ENCODE measurements at places on chromosomes 5 and 9.

GRCh38 chr5:5179079-5179478, 38.9 kb downstream of the ADAMTS16 start:
- no peak for DNase-seq

GRCh38 chr9:81611664-81612063, 77.7 kb downstream of the TLE1 start:
- DNase-seq, result no peak

GRCh38 chr9:137310189-137311052, 8.3 kb upstream of the NRARP start:
- DNase-seq, result no peak

GRCh38 chr9:115386963-115387770, 269.2 kb upstream of the TNC start:
- DNase-seq, result no peak

GRCh38 chr9:69090140-69090750, 54.7 kb downstream of the FXN start:
- DNase-seq, result no peak

DNA sequence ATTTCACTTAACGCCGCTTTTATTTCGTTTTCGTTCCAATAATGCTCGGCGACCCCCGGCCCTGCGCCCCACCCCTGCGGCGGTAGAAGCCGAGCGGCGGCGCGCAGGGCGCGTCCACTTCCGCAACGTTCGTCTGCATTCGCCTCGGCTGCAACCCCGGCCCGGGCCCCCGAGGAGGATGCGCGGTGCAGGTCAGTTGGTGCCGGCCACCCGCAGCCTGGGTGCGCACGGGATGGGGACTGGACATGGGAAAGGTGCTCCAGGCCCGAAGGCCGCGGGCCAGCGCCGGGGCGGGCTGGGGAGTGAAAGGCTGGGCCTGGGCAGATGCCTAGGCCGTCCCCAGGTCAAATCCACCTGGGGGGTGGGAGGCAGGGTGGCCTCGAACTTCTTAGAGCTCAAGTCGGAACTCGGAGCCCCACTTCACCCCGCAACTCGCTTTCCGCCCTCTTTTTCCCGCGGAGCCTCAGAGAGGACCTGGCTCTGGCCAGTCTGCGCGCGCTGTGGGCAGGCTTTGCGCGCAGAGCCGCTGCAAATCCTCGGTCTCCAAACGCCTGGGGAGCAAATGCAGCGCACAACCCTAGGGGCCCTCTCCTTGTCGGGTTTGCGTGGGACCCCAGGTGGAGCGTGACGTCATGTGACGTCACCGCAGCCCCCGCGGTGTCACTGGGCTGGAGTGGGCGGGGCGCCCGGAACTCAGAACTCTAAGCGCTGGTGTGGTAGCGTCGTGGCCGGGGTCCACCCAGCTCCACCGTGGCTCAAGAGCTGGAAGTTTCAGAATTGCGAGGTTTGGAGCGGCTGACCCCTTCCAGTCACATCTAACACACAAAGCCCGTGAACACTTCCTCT, 3.3 kb downstream of the TLX3 start:
- DNase-seq, result no peak

GRCh38 chr9:100019541-100019940, 79.3 kb downstream of the ERP44 start:
- DNase-seq, result no peak

- DNase-seq, result no peak
These were observed 565.5 kb upstream of the TUSC1 start for GRCh38 chr9:26243726-26244125.

DNA sequence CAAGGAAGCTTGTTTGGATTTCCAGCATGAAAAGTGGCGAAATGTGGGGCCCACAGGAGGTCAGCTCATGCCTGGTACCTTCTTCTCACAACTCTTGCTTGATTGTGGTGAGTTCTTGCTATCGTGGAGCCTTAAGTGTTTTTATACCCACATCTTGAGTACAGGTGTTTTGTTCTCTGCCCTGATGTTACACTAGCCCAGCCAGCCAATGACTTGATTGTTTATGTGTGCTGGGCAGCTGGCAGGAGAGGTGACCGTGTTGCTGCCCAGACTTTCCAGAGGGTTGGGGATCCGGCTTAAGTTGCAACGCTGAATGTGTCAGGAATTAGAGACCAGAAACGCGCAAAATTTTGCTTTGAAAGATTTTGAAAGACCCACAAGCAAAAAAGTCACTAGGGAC, 24.0 kb upstream of the TPPP start:
- no peak for DNase-seq

DNA sequence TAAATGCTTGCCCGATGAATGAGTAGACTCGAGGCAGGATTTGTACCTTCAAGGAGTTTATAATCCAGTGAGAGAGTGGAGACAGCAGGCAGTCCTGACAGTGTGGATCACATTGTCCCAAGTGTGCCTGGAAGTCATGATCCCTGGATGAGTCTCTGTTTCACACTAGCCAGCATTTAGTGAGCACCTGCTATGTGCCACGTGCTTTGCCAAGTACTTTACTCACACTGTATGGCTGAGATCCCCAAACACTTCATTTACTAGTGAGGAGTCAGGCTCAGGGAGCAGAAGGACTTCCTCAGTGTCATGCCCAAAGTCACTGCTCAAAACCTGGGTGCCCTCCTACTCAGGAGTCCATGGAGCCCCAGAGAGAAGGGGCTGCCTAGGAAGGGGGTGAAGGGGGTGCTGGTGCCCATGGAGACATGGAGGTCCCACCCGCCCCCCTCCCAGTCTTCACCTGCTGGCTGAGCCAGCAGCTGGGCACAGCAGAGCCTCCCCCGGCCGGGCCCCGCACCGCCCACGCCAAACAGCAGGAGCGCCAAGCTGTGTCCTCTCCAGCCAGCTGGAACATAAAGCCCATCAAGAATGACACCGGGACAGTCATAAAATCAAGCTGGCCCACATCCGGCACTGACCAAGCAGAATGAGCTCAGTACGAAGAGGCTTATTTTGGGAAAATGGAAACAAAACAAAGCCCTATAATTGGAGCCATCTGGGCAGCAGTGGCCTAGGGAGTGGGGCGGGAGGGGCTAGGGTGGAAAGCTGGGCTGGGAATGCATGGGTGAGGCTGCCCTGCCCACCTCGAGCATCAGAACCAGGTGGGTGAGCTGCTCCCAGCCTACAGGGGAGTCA, 10.6 kb downstream of the LAMC3 start:
- no peak for DNase-seq

GRCh38 chr5:79794347-79794746, 104.7 kb downstream of the CMYA5 start:
- no peak for DNase-seq

- DNase-seq, result no peak
These were observed 22.0 kb downstream of the ADAMTS2 start for GRCh38 chr5:179323026-179323870.

- DNase-seq, result no peak
These were observed 3.7 kb downstream of the TMEM245 start for GRCh38 chr9:109115931-109116526.

DNA sequence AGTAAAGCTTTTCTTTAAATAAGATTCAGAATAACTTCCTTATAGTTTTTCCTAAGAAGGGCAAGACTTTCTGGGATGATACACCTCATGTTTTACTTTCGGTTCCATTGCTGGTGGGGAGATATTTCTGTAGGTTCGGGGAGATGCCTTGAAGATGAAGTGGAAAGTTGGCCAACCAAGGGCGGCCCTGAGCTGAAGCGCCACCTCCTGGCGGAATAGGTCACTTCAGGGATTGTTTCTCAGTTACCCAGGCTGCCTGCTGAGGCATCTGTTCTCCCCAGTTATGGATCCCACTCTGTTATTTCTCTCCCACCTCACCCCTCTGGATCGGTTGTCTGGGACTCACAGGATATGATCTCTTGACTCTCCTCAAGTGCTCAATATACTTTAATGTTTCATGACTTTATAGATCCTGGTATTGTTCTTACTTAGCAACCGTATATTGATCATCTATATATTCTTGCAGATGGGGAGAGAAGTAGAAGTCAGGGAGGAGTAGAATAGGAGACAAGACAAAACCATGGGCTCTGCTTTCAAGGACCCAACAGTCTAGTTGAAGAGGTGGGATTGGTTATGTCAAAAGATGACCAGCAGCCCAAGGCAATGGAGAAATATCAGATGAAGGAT, 23.4 kb downstream of the MEGF10 start:
- no peak for DNase-seq

- DNase-seq, result no peak
These were observed 11.0 kb upstream of the CCDC171 start for GRCh38 chr9:15541872-15542271.

DNA sequence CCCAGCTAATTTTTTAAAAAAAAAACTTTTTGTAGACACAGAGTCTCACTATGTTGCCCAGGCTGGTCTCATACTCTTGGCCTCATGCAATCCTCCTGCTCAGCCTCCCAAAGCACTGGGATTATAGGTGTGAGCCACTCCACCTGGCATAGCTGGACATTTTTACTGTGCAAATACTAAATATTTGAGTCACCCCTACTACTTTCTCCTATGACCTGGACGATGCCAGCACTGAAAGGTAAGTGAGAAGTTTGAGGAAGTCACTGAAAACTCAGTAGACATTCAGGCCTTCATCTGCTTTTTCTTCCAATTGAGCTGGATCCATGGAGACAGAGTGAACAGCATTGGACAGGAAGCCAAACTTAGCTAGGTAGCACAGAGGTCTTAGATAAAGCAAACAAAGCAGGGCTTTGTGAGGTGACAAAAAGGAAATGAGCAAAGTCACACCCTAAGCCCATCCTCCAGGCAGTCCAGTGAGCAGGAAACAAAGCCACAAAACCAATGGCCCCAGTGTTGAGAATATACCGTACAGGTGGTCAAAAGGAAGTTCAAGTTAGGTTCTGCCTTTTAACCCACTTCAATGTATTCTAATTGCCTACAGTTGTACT, 192.6 kb upstream of the RASA1 start:
- no peak for DNase-seq

- DNase-seq, result no peak
These were observed 47.3 kb downstream of the TMEM167A start for GRCh38 chr5:83029912-83030311.

GRCh38 chr5:150489360-150490295, 18.3 kb upstream of the NDST1 start:
- DNase-seq, result no peak

DNA sequence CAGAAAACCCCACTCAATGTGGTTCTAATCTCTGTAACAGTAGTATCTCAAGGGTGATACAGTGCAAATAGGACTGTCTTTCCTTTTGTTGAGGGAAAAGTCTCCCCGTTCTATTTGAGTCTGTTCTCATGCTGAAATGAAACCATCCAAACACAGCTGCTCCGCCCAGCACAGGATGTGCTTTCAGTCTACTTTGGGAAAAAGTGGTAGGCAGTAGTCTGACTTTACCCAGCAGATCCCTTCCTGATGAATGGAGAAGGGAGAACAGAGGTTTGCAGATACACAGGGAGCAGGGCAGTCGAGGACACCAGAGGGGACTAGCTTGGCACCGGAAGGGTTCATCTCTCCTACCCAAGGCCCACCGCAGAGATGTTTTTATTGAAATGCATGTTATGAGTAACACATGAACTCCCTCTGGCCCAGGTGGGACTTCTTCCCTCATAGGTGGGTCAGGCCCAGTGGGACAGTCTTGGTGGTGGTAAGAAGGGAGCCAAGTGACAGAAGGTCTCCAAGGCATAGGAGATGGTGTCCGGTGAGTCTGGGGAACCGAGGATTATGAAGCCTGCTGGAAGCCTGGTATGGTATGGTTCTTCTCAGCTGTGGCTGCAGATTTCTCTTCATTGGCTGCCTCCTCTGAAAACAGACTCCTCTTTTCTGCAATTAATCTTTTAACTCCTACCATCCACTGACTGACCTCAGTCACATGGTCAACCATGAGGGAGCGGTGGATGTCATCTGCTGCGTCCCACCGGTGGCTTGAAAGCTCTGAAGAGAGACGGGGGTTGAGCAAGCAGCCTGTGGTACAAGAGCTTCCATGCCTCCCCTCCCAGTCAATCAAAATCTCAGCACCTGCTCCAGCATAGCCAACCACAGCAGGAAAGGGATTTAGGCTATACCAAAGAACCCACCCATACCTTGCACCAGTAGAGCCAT, 3.0 kb downstream of the EIF4EBP3 start:
- DNase-seq, result no peak

DNA sequence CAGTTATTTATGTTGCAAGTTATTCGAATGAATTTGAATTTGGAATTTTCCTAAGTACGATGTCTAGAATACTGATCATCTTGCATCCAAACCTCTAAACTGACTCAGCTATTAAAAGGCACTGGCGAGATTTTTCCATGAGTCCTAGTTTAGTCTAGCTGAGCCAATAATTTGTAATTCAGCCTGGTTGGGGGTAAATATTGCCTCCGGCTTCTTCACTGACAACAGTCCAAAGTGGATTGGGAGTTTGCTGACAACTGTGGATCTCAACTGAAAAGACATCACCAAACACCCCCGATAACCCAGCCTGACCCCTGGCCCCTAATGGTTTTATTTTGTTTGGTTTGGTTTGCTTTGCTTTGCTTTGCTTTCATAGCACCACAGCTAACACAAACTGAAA, 189.8 kb upstream of the DAPK1 start:
- DNase-seq, result no peak

DNA sequence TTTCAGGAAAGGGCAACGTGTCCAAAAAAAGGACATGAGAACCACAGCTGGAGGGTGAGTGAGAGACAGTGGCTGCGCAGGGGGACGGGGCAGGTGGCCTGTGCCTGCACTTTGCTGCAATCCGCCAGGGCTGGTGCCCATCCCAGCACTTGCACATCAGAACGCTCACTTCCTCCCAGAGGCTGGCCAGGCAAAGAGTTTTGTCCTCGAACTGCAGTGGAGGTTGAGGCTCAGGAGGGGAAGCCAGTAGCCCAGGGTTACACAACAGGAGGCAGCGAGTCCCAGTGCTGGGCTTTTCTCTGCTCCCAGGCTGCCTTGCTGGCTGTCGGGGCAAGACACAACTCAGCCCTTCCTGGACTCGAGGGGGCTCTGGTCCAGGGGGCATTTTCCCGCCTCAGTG, 33.1 kb downstream of the CRB2 start:
- no peak for DNase-seq

DNA sequence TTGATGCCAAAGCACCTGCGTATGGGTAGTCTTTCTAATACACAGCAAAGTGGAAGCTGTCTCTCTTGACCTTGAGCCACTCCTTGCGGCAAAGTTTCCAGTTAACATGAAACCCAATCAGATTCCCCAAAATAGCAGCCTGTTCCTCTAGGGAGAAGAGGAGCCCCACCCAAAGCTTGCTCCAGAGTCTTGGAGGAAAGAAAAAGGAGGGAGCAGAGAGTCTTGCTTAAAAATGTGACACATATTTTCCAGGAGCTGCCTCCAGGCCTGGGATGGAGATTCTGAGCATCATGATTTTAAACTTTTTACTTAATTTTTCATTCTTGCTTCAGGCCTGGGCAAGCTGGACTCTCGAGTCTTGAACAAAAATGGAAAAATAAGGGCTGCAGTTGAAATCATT, 223.5 kb upstream of the TNC start:
- no peak for DNase-seq

- DNase-seq, result no peak
These were observed 41.6 kb downstream of the PTTG1 start for GRCh38 chr5:160463227-160463626.

DNA sequence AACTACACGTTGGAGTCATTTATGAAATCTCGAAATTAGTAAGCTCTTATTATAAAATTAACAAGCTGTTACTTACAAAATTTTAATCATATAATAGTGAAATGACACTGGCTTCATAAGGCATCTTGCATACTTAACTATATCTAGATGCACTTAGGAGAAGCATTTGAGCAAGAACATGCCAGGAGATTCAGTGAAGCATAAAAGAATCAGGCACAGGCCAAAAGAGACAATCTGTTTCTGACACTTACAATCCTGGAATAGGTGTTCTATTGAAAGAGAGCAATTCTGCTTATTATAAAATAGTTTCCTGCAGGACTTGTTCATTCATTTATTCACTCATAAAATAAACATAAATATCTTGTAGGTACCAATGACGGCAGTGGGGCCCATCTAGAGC, 1152.2 kb upstream of the CDH6 start:
- DNase-seq, result no peak
